ENCODE measurements at places on chromosomes 16 and 17.
A peak's percentile ranks its signal among the peaks of the same experiment; 100 is the strongest.

- DNase-seq = no peak
Measured at GRCh38 chr16:27273670-27274423, 5.3 kb upstream of the NSMCE1 start.

DNA sequence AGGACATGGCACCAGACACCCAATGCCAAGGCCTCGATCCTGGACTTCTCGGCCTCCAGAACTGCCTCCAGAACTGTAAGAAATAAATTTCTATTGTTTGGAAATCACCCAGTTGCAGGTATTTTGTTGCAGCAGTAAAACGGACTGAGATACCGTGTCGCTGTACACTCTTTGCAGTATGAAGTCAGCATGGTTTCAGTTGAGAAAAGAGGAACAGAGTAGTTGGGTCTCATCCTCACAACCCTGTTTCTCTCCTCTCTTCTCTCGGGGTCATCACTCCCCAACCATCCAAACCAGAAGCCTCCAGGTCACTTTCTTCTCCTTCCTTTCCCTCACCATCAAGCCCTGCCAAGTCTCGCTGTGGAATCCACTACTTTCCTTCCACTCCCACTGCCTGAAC, 77.8 kb downstream of the ADCY9 start:
- no peak for DNase-seq

GRCh38 chr17:29973005-29973404, 31.6 kb downstream of the EFCAB5 start:
- DNase-seq = no peak

DNA sequence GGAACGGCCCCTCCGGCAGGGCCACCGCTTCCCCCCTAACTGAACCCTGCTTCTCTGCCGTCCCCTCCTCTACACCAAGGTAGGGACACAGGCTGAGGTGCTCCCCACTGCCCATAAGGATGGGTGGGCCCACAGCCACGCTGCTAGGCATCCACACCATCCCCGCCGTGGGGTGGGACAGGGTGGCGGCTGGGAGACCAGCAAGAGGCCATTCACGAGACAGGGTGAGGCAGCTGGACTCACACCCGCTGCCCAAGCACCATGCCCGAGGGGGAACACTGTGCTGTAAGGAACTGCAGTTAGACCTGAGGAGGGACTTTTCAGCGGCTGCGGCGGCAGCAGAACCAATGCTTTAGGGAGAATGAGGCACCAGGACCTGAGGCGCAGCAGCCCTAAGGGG, 47.5 kb upstream of the RRN3 start:
- DNase-seq = no peak

DNA sequence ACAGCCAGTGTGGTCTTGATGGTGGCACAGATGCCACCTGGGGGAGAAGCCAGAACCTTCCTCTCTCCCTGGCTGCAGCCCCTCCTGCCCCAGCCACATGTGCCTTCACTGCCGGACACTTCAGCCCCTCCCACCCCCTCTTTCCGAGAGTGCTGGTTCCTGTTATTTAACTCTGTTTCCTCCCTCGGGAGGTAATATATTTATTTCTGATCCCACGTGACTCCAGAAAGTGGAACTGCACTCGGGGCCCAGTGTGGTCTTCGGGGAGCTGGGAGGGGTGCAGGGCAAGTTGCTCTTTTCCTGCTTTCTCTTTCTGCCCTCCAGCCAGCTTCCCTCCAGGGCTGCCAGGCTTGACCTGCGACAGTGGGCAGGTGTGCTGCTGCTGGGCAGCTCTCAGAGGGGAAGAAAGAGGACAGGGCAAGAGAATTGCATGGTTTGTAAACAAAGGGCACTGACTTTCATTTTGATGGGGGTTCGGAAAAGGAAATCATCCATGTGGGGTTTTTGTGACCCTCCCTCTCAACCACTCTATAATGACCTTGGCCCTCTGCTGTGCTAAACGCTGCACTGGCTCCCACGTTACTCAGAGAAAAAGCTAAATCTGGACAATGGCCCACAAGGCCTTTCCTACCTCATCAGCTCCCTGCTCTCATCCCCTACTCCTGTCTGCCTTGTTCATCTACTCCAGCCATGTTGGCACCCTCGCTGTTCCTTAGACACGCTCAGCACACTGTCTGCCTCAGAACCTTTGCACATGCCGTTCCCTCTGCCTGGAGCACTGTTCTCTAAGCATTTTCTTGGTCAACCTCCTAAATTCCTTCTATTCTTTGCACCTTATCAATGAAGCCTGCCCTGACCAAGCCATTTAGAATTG, 8.2 kb upstream of the CIITA start:
- DNase-seq = no peak

GRCh38 chr17:82282239-82283207, 9.0 kb upstream of the CSNK1D start:
- DNase-seq = no peak

DNA sequence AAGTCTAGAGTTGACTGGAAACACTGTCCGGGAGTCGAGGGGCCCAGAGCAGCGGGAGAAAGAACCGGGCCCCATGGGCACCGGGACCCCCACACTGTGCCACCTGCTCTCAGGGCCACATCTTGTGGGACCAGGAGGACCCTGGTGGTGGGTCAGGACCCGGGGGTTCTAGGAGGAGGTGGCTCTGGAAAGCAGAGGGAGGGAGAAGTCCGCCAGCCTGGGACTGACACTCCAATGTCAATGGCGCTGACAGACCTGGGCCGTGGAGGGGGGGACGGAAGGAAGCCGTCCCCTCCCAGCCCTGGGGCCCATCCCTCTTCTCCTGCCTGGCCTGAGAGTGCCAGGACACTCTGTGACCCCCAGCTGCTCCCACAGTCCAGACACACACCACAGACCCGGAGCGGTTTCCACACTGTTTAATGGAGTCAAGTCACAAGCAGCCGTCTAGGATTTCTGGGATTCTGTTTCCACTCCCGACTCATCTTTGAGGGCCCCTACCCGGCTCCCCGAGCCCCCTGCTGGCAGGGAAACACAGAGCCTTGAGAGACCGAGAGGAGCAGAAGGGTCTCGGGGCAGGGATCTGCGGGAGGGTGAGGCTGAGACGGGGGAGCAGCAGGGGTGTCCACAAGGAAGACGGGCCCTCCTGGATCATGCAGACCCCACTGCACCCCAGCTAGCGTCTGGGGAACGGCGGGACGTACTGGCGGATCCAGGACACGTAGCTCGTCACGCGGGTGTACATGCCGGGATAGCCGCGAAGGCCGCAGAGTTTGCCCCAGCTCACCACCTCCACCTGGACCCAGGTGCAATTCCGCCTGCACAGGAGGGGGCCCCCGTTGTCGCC, 23.5 kb upstream of the UBE2I start:
- DNase-seq = no peak

DNA sequence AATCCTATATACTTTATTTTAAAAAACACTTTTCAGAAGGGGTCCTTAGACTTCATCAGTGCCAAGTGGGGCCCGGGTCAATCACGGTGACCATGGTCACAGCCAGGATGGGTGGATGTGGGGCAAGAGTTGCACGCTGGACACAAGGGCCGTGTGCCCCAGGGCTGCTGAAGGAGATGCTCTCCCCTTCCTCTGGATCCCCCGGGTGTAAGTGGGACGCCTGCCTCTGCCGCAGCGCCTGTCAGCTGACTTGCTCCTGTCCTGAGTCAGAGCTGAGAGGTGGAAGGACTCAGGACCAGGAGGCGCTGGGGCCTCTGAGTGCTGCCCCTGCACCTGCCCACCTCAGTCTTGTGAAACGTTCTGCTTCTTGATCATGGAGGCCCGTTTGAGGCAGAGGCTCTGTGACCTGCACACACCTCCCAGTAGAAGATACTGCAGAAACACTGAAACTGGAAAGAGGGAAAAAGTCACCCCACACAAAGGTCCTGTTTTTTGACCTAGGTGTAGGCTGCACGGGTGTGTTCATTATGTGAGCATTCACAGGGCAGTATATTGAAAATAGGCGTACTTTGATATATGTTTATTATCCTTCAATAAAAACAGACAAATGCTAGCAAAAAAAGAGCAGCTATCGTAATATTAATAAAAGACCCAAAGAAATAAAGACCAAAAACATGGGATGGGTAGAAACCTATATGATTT, 40.9 kb upstream of the BAHCC1 start:
- DNase-seq = no peak

GRCh38 chr16:81006211-81006812, 373 bp downstream of the CMC2 start:
- DNase-seq = peak; percentile 42

DNA sequence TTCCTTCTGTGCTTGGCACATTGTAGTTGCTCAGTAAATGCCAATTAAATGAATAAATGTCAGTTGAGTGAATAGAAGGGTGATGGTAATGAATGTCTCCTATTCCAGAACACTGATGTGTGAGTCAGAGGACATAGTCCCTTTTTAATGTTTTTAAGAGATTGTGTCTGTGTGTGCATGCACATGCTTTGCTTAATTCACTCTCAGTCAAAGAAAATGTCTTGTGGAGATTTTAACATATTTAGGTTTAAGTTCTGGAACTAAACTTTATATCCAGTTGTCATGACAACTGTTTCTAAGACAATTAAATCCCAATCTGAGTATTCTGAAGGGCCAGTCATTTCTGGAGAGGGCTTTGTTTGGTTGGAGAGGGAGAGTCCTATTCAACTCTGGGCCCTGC, 255.3 kb upstream of the CDH11 start:
- DNase-seq = no peak

- DNase-seq = peak; percentile 7
Measured at GRCh38 chr16:28572696-28573510, 19.2 kb downstream of the SGF29 start.

DNA sequence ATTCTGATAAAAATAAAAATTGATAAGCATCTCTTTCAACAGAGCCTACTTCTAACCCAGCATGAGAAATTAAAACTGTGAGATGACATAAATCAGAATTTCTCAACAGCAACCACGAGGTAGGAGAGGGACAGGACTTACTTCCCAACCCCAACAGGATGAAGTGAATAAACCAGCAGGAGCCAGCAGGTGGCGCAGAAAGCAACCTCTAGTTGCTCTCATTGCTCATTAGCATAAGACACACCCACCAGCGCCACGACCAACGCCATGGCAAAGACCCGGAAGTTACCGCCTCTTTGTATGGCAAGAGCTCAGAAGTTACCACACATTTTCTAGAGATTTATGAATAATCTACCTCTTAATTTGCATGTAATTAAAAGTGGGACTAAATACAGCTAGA, 189.4 kb upstream of the CDH8 start:
- no peak for DNase-seq

DNA sequence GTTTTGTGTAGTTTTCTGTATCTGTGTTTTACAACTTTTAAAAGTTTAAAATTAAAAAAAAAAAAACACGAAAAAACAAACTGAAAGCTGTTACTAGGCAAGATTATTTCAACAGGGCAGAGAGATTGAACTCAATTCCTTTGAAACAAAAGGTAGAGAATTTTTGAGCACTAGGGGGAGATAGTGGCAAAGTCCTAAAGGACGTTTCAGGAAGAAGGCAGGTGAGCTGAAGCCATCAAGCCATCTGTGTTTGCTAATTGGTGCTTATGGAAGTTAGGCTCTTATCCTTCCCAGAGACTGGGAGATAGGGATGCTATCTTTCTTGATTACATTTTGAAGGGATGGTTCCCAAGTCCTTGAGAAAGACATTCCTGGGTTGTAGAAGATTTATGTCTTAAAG, 70.6 kb upstream of the CLEC3A start:
- DNase-seq = no peak

GRCh38 chr16:2531371-2531695, at the start of gene CEMP1:
TSS of gene CEMP1 (minus strand) at chr16:2531408. CDS start at chr16:2531073, 335 bp downstream.
- no peak for DNase-seq

- peak; percentile 19 for DNase-seq
Measured at GRCh38 chr16:1691276-1691675, 13.2 kb downstream of the JPT2 start.

DNA sequence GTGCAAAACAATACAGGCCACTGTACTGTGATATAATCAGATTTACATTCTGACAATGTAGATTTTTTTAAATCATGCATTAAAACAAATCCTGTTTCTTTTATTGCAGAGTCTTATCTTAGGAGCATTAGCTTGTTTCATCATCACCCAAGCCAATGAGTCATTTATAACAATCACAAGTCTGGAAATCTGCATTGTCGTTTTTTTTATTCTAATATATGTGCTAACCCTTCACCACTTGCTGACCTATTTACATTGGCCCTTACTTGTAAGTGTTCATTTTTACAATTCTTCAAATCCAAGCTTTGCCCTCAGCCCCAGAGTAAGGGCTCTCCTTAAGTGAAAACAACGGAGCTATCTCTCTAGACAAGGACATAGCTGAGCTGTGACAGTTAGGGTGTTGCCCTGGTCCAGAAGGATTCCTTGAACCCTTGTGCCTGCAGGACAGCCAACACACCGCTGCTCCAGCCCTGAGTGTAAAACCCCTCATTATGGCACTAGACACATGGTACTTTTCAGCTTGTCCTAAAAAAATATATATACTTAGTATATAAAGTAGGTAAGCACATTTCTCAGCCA, 3.7 kb downstream of the CMTM1 start:
- DNase-seq = peak; percentile 41

DNA sequence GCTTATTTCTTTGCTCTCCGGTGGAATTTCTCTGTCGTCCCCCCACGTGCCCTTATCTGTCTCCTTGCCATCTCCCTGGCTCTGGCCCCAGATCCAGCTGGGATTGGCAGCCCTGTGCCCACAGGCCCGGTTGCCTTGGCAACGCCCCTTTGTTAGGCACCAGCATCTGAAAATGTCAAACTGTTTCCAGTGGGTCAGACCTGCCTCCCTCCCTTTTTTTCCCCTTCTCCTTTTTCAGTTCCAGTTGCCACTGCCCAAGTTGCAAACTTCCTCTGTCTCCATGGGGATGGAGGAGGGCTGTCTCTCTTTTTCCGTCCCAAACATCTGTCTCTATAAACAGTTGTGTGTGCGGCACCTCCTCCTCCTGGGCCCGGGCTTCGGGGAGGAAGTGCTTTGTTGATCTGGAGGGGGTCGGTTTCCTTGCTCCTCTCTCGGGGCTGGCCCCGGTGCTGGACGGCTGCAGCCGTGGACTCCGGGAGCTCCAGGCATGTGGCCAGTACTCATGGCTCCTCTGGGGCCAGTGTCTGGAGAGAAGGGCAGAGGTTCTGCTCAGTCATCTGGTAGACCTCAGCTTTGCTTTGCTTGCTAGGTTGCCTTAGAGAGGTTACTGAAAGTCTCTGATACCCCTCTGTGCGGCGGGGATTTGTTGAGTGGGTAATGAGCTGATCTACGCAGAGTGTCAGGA, 35.3 kb downstream of the SOCS3 start:
- DNase-seq = peak; percentile 91

- no peak for DNase-seq
Measured at GRCh38 chr17:61451538-61452300, 503 bp upstream of the TBX4 start.

All from AG10803 (cell line).